Renal cortical epithelial cell (primary cell): ENCODE measurements at places on chromosomes 6 and 20. TPM values are rescaled to one million over a fixed set of nuclear protein-coding genes. Genes with fewer than 3 reads are reported as not detected.

IRF4 gene
- not detected in 2 replicates for total RNA-seq

STX7 gene
- 51.9 and 65.7 TPM in 2 replicates for total RNA-seq

TMEM74B gene
- 0.17 and 0.45 TPM in 2 replicates for total RNA-seq

MTFR2 gene
- total RNA-seq, result 1.2 and 2.6 TPM in 2 replicates

SNX5 gene
- total RNA-seq, result 117 and 165 TPM in 2 replicates

THBD gene
- total RNA-seq, result 0.99 and 2.4 TPM in 2 replicates
